ENCODE measurements at places on chromosomes 16 and 17.
A peak's percentile ranks its signal among the peaks of the same experiment; 100 is the strongest.

- peak; percentile 1 for DNase-seq
These were observed 248.6 kb downstream of the FTO start for GRCh38 chr16:53952215-53953208.

DNA sequence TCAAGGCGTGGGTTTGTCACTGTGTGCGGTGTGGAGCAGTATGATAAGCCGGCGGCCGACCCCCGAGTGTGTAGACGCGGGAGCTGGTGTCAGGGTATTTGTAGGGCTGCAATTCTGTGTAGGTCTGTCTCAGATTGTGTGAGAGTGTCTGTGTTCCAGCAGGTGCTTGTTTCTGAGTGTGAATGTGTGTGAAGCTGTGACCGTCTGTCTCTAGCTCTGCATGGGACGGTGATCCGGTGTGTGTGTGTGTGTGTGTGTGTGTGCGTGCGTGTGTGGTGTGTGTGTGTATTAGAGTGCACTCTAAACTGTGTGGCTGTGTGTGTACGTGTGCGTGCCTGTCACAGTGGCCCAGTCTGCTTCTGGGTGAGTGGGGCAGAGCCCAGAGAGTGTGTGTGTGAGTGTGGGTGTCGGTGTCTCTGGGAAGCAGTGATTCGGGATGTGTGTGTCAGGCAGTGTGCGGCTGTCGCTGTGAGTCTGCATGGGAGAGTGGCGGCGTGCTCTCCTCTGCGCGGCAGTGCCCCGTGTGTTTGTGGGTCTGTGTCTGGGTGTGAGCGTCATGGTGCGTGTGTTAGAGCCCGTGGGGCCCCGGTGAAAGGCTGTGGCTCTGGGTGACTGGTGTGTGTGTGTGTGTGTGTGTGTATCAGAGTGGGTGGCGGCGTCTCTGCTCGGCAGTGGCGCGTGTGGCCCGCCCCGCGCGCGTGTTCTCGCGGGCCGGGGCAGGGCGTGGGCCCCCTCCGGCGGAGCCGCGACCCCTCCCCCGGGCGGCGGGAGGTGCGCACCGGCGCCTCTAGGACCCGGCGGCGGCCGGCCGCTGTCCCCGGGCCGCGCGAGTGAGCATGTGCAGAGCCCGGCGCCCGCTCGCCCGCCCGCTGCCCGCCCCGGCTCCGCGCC is at the start of gene WSCD1:
Gene WSCD1, plus strand, starts transcription at position 841 of the 891 bp plus-strand sequence. CDS start 10,280 bp downstream, outside the sequence.
- no peak for DNase-seq

DNA sequence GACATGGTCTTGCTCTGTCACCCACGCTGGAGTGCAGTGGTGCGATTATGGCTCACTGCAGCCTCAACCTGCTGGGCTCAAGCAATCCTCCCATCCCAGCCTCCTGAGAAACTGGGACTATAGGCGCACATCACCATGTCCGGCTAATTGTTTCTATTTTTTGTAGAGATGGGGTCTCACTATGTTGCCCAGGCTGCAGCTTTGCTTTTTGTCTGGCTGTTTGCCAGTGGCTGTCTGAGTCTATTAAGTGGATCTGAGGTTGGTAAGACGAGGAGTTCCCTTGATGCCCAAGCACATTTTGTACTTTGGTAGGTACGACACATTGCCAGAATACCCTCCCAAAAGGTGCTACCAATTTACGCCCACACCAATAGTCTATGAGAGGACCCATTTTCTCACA is 5.1 kb downstream of the TBX21 start:
- DNase-seq = no peak

- no peak for DNase-seq
These were observed 4.9 kb downstream of the RUNDC1 start for GRCh38 chr17:42985225-42985624.

DNA sequence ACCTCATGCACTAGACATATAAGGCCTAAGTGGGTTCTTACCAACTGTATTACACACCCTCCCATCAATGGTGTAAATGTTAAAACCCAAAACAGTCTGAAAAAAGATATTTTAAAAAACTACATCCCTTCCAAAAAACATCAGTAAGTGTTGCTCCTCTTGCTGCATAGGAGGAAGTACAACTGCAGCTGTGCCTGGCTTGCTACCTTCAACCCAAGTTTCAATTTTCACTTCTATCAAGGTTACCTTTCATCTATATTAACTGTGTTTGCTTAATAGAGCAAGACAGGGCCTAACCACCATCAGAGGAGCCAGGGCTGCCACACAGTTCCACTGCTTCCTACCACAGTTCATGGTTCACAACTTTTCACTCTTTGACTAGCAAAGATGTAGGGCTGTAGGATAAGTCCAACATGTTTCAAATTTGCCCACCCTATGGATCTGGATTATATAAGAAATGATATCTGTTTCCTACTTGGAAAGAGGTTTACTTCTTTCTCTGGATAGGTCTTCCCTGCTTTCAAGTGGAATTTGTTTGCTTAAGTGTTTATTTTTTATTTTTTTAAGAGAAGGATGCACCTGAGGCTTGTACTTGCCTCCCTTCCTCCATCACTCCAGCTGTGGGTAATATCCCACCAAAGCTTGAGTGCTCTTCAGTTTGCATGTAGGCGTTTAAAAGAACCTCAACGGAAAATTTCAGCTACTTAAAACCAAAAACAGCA is 56.7 kb downstream of the GRB7 start:
- no peak for DNase-seq

- no peak for DNase-seq
These were observed 29.0 kb downstream of the RTN4RL1 start for GRCh38 chr17:1995907-1996799.

DNA sequence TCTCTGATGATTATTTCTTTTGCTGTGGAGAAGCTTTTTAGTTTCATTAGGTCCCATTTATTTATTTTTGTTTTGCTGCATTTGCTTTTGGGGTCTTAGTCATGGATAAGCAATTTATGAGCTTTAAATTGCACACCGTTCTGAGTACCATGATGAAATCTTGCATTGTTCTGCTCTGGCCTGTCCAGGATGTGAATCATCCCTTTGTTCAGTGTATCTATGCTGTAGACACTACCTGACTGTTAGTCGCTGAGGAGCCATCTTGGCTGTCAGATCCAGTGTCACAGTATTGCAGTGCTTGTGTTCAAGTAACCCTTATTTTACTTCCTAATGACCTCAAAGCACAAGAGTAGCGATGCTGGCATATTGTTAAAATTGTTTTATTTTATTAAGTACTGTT is 218.0 kb upstream of the CNTNAP4 start:
- no peak for DNase-seq

GRCh38 chr16:1491327-1491726 is 1.8 kb upstream of the TELO2 start:
- DNase-seq = no peak

DNA sequence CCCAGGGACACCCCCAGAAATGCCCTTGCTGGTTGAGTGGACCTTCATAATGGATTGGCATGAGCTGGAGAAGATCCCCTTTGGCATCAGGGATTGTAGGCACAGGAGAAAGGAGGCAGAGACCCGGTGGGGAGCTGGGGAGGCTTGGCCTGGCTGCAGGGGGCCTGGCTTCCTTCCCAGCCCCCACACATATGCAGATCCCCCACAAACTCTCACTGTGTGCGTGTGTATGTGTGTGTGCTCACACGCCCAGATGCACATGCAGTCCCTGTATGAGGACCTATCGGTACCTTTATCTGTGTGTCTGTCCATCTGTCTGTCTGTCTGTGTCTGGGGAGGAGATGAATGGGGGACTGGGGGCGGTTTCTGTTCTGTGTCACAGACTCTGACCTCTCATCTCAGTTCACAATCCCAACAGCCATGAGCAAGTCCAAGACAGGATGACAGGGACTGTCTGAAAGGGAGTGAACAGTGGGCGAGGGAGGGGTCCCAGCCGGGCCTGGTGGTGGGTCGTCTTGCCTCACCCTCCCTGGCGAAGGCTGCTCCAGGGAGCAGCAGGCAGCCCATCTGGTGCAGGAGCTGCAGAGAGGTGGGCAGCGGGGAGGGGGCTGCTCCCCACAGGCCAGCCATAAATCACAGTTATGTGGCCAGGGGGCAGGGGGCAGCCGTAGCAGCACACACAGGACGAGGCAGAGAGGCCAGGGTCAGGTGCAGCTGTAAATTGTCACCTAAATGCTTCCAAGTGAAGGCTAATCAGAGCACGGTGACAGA is 46.7 kb upstream of the LHX1 start:
- no peak for DNase-seq

GRCh38 chr17:5203908-5204294 is 12.2 kb upstream of the ZNF594 start:
- DNase-seq = no peak

- no peak for DNase-seq
These were observed 10.9 kb upstream of the FAM171A2 start for GRCh38 chr17:44374306-44375195.

- no peak for DNase-seq
These were observed 52.8 kb downstream of the SOCS1 start for GRCh38 chr16:11203111-11203623.

DNA sequence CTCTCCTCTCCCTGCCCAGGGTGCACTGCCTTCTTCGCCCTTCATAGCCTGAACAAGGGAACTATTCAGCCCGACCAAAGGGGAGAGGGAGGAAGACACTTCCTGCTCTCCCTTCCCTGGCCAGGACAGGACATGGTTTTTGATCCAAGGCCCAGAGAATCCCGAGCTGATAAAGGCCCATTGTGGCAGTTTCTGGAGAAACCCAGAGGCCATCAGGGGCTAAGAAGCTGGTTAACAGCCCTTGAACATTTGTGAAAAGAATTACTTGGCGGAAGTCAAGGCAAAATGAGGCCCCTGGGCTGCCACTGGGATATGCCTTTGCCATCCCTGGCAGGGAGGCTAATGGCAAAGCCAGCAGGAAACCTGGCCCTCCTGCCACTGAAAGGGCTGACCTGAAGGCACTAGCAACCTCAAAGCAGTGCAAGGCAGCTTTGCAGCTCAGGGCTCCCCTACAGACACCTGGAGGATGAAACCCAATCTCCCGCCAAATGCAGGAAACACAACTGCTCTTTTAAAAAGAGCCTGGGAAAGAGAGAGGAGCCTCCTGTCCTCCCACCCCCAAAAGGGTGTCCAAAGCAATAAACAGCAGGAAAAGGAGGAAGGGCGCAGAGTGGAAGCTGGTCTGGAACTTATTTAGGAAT is 12.6 kb downstream of the PHB1 start:
- no peak for DNase-seq

DNA sequence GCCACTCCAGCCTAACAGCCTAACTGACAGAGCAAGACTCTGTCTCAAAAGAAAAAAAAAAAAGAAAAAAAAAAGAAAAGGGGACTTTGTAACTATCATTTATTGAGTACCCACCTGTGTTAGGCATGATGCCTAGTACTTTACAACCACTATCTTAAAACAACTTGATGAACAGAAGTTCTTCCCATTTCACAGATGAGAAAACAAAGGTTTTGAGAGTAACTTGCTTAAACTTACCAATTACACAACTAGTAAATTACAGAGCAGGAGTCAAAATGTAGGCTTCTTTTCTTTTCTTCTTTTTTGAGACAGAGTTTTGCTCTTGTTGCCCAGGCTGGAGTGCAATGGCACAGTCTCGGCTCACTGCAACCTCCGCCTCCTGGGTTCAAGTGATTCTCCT is 96.8 kb upstream of the CORO6 start:
- no peak for DNase-seq

GRCh38 chr16:66840883-66841282 is 3.3 kb upstream of the CA7 start:
- DNase-seq = no peak

GRCh38 chr16:47317465-47318240 is 143.2 kb downstream of the ITFG1 start:
- no peak for DNase-seq

GRCh38 chr16:19472482-19472881 is 49.4 kb downstream of the GDE1 start:
- no peak for DNase-seq

- DNase-seq = no peak
These were observed 175.3 kb downstream of the HS3ST4 start for GRCh38 chr16:25867041-25867440.

DNA sequence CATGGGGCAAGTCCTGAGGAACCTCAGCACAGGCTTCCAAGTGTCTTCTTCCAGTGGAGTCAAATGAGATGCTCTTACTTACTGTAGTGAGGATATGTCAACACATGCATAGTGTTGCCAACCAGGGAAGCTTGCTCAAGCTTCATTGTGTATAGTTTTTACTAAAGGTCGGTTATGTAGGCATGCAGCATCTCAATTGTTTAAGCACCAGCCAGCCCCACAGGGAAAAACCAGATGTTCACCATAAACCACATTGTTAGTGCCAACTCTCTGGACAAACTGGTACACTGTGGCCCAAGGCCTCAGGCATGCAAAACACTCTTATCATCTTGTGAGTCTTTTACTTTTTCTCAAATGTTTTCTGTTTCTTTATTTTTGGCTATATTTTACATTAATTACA is 152.1 kb downstream of the PHKB start:
- no peak for DNase-seq

- peak; percentile 92 for DNase-seq
These were observed 27.3 kb downstream of the KDM8 start for GRCh38 chr16:27230562-27231001.

GRCh38 chr17:54937018-54937417 is 31.4 kb downstream of the COX11 start:
- no peak for DNase-seq

- DNase-seq = no peak
These were observed 26.9 kb downstream of the VPS35 start for GRCh38 chr16:46662123-46662522.

GRCh38 chr16:52624891-52625290 is 77.9 kb upstream of the TOX3 start:
- no peak for DNase-seq

All from hematopoietic multipotent progenitor cell treated with erythropoietin and hydrocortisone succinate and interleukin-3 and kit ligand, for 8 days (in vitro differentiated cells).